ENCODE measurements at places on chromosomes 11 and 22. TPM values are rescaled to one million over a fixed set of nuclear protein-coding genes. Genes with fewer than 3 reads are reported as not detected.

- DNase-seq, result no peak
Observed at GRCh38 chr11:73453562-73453961, 77.4 kb downstream of the RELT start.

DNA sequence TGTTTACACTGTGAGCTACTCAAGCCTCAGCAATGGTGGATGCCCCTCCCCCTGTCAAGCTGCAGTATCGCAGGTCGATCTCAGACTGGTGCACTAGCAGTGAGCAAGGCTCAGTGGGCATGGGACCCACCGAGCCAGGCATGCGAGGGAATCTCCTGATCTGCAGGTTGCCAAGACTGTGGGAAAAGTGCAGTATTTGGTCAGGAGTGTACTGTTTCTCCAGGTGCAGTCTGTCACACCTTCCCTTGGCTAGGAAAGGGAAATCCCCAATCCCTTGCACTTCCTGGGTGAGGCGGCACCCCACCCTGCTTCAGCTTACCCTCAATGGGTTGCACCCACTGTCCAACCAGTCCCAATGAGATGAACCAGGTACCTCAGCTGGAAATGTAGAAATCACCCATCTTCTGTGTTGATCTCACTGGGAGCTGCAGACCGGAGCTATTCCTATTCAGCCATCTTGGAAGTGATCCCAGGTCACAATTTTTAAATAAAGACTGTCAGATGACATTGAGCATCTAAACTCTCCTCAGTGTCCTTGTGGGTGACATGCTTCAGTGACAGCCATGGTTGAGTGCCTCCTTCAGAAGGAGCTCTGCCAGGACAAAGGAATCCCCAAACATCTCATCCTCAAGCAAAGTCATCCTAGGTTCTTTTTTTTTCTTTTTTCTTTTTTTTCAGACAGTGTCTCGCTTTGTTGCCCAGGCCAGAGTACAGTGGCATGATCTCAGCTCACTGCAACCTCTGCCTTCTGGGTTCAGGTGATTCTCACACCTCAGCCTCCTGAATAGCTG lies 10.8 kb downstream of the SLC22A24 start:
- DNase-seq, result no peak

- no peak for DNase-seq
Observed at GRCh38 chr22:42949159-42949558, 65.8 kb downstream of the PACSIN2 start.

DNA sequence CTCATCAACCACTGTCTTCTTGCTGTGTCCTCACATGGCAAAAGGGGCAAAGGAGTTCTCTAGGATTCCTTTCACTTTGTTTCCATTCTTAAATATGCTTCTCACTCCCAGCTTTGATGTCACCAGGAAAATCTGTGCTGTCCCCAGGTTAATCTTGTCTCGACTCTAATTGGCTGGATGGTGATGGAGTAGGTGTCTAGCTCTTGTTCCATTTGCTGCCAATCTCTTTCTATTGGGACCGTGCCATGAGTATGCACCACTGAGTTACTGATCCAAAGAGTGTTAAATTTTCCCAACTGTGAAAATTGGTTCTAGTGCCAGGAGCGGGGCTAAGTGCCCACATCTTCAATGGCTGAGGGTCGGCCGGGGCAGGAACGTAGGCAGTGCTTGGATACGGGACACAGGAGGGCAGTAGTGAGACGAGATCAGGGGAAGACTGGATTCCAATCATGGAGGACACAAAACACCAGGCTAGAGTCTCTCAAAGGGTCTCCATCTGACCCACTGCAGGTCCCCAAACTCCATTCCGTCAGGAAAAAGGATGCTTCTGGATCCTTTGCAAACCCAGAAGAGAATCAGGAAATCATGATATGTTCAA lies 47.7 kb upstream of the CSNK2A3 start:
- DNase-seq, result no peak

- no peak for DNase-seq
Observed at GRCh38 chr11:3939211-3939610, 83.7 kb downstream of the STIM1 start.

DNA sequence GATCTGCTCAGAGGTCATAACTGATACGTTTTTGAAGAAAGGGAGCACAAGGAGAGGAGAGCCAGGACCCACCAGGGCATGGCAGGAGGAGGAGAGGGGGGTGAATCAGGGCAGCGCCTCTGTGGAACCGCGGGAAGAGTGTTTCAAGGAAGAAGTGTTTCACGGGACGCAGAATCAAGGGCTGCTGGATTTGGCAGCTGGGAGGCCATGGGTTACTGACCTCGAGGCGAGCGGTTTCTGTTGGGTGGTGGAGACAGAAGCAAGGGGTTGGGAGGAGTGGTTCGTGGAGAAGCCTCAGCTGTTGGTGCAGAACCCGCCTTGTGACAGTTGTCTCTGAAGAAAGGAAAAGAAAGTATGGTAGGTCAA lies 13.1 kb downstream of the VPS26B start:
- DNase-seq, result no peak

- peak; percentile 69 for DNase-seq
Observed at GRCh38 chr11:72235351-72236057, 8.5 kb downstream of the PHOX2A start.

DNA sequence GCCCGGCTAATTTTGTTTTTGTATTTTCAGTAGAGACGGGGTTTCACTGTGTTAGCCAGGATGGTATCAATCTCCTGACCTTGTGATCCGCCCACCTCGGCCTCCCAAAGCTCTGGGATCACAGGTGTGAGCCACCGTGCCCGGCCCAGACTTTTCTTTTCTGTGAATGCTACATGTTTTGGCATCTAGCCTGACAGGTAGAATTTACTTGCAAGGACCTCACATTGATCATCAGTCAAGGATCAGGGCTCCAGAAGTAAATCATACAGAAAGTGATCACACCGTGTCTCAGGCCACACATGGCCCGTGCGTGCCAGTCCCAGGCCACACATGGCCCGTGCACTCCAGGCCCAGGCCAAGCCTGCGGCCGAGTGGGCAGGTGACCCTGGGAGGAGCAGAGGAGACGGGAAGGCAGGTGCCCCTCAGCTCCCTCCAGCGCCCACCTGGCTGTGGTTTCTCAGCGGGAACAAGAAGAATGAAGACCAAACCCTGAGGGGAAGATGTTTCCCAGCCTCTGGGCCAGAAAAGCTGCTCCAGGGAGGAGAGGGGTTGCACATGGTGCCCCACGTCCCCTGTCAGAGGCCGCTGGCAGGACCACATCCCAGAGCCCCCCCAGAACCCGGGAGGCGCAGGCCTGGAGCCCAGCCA lies 76.2 kb downstream of the BRD1 start:
- DNase-seq, result no peak

GRCh38 chr22:38870312-38870741 lies 1.7 kb downstream of the CBX6 start:
- peak; percentile 91 for DNase-seq

- DNase-seq, result no peak
Observed at GRCh38 chr11:60798631-60799030, 13.5 kb downstream of the MS4A10 start.

GRCh38 chr11:8102296-8102915 lies 21.4 kb downstream of the TUB start:
- DNase-seq, result peak; percentile 55

DNA sequence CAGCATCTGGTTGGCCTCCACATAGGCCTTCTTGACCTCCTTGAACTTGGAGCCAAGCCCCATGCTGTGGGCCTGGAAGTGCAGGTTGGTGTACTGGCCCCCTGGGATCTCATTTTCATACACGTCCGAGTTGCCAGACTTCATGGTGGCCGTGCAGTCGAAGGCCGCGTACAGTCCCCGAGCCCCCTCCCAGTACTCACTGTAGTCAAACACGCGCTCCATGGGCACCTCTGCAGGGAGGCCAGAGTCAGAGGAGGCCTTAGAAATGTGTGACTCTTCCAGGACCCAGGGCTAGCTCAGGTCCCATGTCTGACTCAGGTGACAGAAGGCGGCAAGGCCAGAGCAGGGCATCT lies 6.7 kb upstream of the LRFN4 start:
- DNase-seq, result no peak

DNA sequence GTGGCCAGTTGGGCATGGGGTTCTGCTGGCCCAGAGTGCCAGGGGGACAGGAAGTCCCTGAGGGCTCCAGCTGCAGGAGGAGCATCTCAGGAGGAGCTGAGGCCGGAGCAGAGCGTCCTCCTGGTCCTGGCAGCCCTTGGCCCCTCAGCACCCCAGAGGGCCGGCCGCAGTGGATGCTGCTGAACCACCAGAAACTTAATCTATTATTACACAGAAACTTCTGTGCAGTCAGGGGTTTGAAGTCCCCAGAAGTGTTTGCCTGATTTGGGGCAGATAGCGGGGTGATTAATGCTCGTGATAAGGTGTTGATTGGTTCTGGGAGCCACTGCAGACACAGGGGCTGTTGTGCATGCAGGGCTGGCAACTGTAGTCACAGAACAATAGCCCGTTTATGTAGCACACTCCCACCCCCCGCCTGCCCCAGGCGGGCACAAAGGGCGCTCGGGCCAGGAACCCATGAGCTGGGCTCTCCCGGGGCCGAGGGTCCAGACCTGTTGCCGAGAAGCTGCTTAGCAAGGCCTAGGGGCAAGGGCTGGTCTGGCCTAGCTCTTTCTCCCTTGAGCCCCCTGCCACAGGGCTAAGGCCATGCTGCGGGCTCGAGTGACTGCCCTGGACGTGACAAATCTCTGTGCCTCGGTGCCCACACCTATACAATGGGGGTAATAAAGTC lies 29.0 kb upstream of the KCNQ1OT1 start:
- DNase-seq, result no peak

- no peak for DNase-seq
Observed at GRCh38 chr11:121489823-121490222, 37.1 kb upstream of the SORL1-AS1 start.

GRCh38 chr11:15146271-15147003 lies 31.7 kb downstream of the INSC start:
- DNase-seq, result no peak

GRCh38 chr22:44606126-44606525 lies 95.9 kb upstream of the PRR5 start:
- DNase-seq, result no peak

DNA sequence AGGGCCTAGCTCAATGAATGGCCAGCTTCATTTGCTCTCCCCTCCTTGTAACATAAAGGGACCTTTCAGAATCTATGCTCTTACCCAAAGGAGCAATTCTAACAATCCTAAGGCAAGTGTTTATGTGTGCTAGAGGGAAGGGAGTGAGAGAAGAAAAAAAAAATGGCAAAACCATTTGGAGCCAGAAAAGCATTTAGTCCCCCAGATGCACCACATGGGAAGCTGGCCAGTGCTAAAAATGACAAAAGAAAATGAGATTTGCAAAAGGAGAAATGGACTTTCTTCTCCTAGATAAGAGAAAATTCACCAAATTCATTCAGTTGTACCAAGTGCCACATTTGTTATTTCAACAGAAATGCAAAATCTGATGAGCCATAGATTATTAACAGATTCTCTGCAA lies 52.8 kb downstream of the SERGEF start:
- no peak for DNase-seq

DNA sequence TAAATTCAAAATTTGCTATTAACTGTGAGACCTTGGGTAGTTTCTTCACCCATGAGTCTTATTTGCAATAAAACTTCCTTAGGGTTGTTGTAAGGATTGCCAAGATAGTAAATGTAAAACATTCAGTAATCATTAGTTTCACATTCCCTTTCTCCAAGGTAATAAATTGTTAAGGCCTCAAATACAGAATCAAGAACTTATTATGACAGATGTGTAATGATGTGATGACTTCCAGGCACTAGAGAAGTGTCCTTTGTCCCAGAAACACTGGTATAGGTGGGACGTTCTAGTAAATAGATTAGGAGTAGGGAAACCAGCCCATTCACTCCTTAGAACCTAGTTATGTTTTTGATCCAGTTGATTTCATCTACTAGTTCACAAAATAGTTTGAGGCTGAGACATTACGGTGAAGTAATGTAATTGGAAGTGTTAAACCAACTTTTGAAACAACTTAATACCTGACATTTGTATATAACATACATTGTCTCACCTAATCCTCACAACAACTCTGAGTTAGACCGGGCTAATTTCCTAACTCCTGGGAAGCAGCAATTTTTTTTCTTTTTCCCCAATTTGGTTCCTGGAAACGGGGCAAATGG lies 25.5 kb downstream of the CTNND1 start:
- DNase-seq, result no peak

DNA sequence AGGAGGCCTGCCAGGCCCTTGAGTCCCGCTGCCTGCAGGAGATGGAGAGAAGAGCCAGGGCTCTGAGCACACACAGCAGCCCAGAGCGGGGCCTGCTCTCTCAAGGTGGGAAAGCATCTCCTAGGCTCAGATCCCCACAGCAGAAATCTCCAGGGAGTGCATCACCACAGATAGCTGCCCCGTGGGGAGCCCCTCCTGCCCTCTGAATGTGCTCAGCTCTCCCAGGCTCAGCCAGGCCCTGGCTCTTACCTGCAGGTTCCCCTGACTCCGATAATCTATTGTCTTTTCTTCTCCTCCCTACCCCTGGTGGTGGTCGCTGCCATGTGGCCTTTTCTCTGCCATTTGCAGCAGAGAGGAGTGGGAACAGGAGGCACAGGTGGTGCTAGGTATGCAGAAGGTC lies 49.9 kb downstream of the BTG4 start:
- no peak for DNase-seq

DNA sequence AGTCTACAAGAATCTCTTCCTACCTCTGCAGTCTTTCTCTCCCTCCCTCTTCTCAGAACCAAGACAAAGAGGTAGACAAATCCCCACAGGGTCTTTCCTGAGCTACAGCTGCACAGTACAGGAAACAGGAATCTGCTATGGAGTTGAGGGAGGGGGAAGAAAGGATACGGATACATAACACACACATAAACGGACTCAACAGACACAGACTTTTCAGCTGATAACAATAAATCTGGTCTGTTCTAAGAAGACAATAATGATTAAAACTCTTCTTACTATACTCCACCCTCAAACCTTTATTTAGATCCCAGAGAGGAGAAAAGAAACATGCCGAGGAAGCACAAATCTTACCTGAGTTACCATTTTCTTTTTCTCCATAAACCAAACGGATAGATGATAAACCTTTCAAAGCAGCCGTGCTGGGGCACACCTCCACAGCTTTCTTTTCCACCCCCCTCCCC lies 122.2 kb downstream of the APOL5 start:
- DNase-seq, result no peak

GP1BB gene
- total RNA-seq, result 1.8 TPM

MUC6 gene
- not detected for total RNA-seq

RGL4 gene
- 1.5 TPM for total RNA-seq

PHOX2A gene
- not detected for total RNA-seq

SCGB2A2 gene
- total RNA-seq, result not detected

ZP1 gene
- 1.4 TPM for total RNA-seq

GRM5 gene
- total RNA-seq, result 0.22 TPM

APOA1 gene
- total RNA-seq, result 4.2 TPM

P2RY6 gene
- 6.7 TPM for total RNA-seq

SLC22A25 gene
- not detected for total RNA-seq

VSIG10L2 gene
- not detected for total RNA-seq

TEX12 gene
- not detected for total RNA-seq

EHF gene
- 0.22 TPM for total RNA-seq

TRIM49C gene
- total RNA-seq, result not detected

NXPE1 gene
- total RNA-seq, result not detected

ANGPTL5 gene
- total RNA-seq, result 0.58 TPM

TMEM121B gene
- 1.0 TPM for total RNA-seq

Measured in mesenteric fat pad (tissue), 1 donor.